ENCODE measurements at places on chromosomes 5 and 9.
A peak's percentile ranks its signal among the peaks of the same experiment; 100 is the strongest.

- no peak for DNase-seq
Measured at GRCh38 chr9:86734771-86735170, 212.5 kb downstream of the GAS1 start.

DNA sequence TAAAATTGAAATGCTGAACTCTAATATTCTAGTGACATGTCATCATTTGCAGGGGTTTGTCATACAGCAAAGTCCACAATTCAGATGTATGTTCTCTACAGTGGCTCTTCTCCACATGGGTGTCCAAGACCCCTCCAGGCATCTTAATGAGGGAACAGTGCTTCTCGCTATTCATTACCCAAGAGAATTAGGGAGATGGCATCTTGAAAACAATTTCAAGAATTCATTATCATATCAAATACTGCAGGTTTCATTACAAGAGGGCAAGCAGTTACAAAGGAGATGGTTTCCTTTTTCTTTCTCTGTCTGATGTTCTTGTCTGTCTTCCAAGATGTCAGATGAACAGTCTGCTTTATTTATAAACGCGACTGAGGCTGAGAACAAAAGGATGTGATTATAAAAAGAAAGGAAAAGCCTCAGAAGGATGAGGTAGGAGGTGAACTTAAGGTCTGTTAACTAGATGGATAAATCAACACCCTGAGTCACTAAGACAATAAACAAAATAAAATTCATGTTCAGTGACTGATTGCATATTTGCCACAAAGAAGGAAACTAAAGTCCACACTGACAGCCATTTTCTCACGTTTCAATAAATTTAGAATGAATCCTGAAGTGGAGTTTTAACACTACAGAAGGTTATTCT lies 326.7 kb upstream of the EFNA5 start:
- DNase-seq, result no peak

DNA sequence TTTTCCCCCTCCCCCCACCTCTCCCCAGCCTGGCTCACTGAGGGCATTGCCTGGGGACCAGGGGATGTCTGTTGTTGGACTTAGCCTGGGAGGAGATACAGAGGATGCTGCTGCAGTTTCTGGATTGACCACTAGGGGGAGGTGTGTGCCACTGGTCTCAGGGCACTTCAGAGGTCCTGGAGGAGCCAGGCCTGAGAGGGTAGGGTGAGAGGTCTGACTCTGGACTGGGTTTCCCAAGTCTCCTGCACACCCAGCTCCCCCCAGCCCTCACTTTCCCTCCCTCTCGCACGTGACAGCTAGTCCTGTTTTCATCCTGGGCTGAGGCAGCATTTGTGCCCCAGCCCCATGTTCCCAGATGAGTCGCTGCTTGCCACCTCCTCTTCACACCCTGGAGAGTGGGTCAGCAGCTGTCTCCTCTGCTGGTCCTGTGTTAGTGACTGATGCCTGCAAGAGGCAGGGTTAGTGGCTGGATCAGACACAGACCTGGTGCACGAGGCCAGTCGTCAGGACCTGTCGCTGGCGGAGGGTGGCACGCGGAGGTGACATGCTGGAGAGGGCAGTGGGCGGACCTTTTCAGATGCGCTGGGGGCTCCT lies 4.4 kb downstream of the IL3 start:
- peak; percentile 68 for DNase-seq

DNA sequence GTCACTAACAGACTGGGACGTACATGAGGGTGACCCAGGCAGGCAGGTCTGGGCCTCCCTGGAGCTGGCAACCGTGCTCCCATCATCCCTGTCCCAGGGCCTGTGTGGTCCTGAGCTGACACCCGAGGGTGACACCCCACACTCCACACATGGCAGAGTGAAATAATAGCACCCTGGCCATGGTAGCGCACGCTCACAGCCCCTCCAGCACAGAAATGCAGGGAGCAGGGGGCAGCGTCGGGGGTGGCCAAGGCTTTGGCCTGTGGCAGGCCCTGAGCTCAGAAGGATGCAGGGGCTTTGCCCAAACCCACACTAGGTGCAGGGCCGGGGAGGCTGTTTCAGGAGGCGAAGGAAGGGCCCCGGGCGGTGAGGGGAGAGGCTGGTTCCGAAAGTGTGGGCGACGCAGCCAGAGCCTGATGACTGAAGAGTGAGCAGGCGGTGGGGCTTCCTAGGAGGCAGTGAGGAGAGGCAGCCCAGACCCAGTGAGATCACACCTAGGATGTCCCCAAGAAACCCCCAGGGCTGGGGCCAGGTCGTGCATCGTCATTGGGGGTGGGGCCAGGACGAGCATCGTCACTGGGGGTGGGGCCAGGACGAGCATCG lies 12.9 kb downstream of the OR2V2 start:
- DNase-seq, result peak; percentile 89

- no peak for DNase-seq
Measured at GRCh38 chr5:76971511-76971910, 18.7 kb downstream of the CRHBP start.

DNA sequence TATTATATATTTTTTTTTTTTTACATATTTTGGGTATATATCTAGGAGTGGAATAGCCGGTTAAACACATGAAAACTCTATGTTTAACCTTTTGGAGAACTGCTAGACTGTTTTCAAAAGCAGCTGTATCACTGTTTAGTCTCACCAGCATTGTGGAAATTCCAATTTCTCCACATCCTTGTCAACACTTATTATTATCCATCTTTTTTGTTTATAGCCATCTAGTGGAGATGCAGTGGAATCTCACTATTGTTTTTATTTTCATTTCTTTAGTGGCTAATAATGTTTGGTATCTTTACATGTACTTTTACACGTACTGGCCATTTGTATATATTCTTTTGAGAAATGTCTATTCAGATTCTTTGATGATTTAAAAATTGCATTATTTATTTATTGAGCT lies 22.7 kb upstream of the CCDC180 start:
- DNase-seq, result no peak

DNA sequence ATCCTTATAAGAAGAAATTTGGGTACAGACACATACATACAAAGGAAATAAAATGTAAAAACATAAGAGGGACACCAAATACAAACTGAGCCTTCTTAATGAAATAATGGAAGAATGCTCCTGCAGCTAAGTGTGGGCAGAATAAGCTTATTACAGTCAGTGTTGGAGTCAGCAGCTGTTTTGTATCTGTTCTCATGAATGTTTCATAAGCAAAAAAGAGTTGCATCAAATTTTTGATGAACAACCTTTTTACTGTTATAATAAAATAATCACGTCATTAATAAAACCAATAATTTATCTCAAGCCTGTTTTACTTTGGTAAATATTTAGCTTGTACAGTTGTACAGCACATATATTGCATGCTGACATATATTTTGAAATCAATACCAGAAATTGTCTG lies 545.6 kb downstream of the LRRC70 start:
- DNase-seq, result no peak

DNA sequence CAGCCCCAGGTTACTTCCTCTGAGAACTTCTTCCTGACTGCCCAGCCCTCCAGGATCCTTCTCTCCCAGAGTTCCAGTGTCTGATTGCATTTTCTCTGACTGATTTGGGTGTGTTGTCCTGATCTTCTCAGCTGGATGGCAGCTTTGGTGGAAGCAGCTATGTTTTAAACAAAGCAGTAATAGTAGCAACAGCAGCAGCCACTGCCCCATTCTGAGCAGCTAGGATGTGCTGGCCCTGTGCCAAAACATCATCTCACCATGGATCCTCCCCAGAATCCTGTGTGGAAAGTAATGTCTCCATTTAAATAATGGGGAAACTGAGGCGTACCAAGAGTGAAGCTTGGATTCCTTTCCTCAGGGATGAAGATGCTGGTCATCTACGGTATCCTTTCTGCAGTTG lies 46.4 kb upstream of the PSD2 start:
- no peak for DNase-seq

DNA sequence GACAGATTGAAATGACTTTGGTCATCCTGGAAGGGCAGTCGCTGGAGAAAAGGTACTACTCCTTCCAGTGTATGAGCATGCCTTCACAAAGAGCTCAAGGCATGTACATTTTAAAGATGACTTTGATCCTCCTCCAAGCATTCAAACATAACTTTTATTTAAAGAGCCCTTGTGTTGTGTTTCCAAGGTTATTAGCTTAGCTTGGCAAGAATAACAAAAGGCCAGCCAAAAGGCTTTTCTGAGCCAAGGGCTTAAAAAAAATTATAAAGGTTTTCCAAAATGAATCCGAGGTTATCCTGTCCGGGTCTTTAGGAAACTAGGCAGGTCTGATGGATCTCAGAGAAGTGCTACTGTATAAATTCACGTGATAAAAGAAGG lies 71.0 kb upstream of the PLPP6 start:
- DNase-seq, result no peak

GRCh38 chr5:134370311-134370870 lies 978 bp upstream of the UBE2B start:
- DNase-seq, result no peak

DNA sequence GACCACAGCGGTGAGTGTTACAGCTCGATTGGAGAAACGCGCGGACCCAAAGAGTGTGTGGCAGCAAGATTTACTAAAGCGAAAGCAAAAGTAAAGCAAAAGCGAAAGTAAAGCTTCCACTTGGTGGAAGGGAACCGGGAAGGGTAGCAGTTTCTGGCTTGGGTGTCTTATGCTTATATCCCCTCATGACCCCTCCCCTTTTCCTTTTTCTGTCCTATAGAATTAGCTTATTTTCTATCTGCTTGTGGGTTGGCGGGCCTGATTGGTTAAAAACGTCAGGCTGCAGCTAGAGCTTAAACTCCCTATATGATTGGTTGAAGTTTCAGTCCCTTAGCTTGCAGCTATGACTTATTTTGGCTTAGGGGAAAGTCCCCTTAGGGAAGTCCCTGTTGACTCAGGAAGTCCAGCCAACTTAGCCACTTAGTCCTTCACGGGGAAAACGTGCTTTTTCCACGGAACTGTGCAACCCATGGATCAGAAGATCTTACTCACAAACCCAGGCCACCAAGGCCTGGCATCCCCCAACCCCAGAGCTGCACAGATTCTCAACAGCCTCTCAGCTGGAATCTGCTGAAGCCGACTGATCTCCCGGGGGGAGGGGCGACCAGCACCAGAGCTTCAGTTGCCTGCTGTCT lies 114.2 kb upstream of the ADAMTS16 start:
- no peak for DNase-seq

- DNase-seq, result no peak
Measured at GRCh38 chr9:123238365-123238764, 30.0 kb downstream of the STRBP start.

DNA sequence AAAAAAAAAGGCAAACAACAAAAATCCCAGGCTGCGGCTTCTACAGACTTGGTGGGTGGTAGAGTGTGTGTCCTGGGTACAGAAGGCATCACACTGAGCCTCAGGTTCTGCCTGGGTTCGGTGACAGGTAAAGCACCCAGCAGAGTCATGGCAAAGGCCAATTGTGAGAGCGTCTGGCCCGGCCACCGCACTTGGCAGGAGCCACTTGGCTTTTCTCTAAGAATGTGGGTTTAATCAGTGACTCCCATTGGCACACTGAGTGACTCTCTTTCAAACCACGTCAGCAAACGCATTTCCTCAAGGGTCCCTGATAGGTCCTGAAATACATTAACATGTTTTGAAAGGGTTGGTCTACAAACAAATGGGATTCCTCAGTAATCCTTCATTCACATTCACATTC lies 17.0 kb downstream of the COL23A1 start:
- DNase-seq, result no peak

- no peak for DNase-seq
Measured at GRCh38 chr9:19782005-19782404, 6.8 kb downstream of the SLC24A2 start.

GRCh38 chr9:129105857-129106694 lies 4.5 kb downstream of the CRAT start:
- no peak for DNase-seq

DNA sequence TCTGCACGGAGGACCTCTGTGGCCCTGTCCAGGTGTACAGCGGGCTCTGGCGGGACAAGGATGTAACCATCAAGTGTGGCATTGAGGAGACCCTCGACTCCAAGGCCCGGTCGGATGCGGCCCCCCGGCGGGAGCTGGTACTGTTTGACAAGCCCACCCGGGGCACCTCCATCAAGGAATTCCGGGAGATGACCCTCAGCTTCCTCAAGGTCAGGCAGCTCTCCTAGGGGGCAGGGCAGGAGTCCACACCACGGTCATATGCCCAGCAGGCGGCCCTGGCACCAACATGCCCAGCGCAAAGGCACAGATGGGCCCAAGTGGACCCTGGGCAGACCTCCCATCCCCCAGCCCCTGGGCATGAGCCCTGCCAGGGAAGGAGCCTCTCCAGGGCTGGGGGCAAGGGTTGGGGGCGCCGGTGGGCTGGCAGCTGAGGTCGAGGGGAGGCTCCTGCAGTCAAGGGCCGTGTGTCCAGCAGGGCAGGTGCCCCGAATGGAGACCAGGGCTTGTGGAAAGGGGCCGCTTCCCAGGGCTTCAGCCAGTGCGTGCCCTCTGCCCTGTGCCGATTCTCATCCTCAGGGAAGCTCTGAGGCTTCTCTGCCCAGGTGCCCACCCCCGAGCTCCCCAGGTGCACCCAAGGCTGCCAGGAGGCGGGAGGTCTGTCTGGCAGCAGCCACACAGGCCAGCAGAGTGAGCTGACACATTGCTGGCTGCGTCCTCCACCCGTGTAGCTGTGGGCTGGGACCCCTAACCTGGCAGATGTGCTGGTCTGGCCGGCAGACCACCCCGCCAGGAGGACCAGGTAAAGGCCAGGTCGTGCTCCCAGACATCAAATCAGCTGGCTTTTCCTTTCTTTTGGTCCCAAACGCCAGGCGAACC lies 10.0 kb downstream of the DIPK1B start:
- DNase-seq, result no peak

- DNase-seq, result no peak
Measured at GRCh38 chr5:135827965-135828781, 6.3 kb upstream of the SLC25A48 start.

DNA sequence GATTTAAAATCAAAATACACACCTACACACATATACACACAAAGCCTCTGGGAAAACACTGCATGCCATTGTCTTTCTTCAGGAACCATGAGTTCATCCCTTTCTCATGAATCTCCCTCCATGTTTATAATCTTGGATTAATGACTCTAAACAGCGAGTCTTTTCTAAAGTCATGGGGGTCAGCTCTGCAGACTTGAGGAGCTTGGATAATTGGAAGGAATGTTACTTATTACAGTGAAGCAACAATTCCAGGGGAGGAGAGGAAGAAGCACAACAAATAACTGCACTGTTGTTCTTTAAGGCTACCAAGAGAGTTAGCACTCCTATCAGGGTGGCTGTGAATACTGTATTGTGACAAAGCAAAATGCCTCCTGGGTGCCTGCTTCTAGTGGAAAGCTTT lies 444.7 kb downstream of the ANXA1 start:
- no peak for DNase-seq

DNA sequence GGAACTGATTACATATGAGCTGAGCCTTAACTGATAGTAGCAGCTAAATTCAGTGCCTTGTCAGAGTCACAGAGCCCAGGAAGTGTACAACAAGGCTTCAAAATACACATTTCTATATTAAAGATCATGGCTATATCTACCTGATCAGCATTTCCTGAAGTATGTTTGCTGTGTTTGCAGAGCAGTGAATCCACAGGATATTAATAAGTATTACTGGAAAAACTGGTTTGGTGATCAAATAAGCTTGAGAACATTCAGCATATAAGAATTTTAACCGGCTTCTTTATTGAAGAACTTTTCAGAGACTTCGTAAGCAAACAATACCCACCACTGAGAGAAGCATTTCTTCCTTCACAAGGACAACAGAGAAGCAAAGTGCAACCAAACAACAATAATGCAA lies 227.0 kb downstream of the ELAVL2 start:
- no peak for DNase-seq

Measured in CD4-positive, alpha-beta T cell treated with Interferon alpha-2 for 1 hour (primary cell).